ENCODE measurements at places on chromosomes 11 and 22.
A peak's percentile ranks its signal among the peaks of the same experiment; 100 is the strongest.

- DNase-seq = no peak
Measured at GRCh38 chr22:33492210-33492651, 428.0 kb downstream of the LARGE1 start.

GRCh38 chr11:61833471-61833870, 5.4 kb downstream of the FADS2 start:
- no peak for DNase-seq

GRCh38 chr22:32876516-32876915, 75.0 kb downstream of the TIMP3 start:
- DNase-seq = no peak

DNA sequence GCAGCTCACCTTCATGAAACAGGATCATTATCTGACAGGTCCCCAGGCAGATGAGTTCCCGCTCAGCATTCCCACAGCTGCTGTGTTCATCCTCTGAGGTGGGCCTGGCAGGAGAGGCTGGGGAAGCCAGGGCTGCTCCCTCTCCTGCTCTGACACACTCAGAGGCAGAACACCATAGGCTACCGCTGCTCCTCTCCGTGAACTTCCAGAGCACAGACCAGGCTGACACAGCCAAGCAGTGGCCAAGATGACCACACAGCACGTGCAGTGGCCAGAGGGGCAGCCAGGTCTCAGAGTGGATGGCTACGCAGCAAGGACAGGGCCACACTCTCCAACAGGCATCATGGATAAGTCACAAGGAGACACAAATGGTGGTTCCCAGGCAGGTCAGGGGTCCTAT, 8.5 kb downstream of the PRODH start:
- DNase-seq = no peak

- DNase-seq = peak; percentile 2
Measured at GRCh38 chr11:127345819-127346459, 345.4 kb upstream of the KIRREL3 start.

- no peak for DNase-seq
Measured at GRCh38 chr11:66858186-66858938, 1.5 kb downstream of the LRFN4 start.

DNA sequence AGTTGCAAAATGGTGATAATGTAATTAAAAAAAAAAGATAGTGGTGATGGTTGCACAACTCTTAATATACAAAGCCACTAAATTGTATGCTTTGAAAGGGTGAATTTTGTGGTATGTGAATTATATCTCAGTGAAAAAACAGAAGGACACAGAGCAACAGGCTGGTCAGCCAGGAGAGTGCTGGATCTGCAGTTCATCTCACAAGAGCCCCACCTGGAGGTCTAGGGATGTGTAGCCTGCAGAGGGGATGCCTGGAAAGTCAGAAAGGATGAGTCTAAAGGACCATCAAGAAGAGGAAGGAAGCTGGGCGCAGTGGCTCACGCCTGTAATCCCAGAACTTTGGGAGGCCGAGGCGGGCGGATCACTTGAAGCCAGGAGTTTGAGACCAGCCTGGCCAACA, 9.0 kb downstream of the POLR3H start:
- no peak for DNase-seq

GRCh38 chr11:57667736-57668433, at the start of gene ZDHHC5:
Gene ZDHHC5, plus strand, starts transcription at chr11:57668114. Its CDS starts 4,977 bp downstream, at chr11:57673091.
- DNase-seq = peak; percentile 98

DNA sequence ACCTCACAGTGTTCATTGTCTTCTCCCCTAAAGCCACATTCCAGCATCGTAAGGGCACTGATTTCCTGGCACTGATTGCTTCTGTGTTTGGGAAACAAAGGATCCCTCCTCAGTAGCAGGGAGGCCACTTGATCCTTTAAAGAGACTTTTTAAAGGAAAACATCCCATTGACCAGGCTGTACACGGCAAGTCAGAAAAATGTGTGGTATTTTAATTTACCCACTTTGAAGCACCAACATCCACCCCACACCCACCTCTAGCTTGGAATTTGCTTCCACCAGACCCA, 364.9 kb downstream of the SHANK2 start:
- no peak for DNase-seq

DNA sequence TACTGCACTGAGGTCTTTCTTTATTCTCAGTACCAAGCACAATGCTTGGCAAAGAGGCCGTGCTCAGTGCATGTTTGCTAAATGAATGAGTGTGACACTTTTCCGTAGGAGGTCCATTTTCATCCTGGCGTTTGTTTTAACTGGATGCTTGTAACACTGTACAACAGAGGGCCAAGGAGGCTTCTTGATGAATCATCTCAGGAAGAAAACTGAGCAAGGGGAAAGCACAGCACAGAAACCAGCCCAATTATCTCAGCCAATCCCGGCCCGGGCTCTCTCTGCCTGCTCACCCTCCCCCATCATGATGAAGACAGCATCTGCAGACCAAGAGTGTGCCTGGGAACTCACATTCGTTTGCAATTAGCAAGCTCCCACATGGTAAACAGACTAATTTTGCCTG, 570.3 kb downstream of the OPCML start:
- no peak for DNase-seq

DNA sequence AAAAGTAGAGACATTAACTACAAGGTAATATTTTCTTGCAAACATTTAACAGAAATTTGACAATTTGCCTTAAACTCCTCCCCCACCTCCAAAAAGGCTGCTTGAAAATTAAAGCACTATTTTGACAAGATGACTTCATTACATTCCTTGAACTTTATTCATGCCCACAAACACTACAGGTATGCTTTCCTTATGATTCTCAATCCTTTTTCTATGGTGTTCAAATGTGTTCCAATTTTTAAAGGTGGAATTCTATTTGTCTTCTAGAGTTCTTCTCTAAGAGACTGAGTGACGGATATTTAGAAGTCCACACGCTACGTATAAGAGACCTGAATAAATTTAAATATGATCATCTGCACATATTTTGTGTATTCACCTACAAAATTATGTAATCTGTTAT, 69.4 kb downstream of the MRTFA start:
- no peak for DNase-seq

DNA sequence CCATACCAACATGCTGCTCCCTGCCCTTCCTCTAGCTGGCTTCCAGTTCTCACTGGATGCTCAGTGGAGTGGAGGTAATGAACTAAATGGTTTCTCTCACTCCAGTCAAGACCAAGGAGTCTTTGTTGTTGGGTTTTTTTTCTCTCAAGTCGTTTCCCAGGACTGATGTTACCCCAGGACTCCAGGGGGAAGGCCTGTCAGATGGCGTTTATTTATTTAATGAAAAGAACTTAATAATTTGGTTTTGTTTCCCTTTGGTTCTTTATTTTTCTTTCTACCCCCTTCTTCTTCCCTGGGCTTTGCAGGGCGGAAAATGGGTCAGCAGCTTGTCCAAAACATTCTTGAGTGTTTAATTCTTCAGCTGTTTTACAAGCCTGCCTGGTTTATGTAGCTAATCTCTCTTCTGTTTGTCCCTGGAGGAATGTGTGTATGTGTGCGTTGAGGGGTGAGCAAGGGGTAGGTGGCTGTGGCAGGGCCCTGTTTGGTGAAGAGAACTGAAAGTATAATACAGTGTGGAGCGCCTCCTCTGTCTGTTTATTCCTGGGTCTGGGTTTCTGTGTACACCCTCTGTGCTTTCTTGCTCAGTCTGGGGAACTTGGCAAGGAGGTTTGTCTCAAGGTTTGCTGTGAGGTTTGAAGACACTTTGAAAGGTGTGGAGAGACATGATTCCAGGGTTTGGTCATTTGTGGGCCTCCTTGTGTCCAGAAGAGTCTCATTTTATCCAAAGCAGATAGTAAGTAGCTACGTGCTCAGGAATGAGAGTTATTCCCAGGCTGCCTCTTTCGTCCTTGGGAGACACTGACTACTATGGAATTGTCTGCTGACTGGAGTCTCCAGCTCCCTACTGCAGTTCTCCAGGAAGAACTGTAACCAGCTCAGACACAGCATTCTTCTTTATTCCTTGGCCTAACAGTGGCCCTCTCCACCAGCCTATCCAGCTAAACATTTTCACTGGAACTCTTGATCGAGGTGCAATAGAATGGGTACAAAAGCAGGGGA, 175.5 kb downstream of the ADAMTS15 start:
- DNase-seq = no peak

DNA sequence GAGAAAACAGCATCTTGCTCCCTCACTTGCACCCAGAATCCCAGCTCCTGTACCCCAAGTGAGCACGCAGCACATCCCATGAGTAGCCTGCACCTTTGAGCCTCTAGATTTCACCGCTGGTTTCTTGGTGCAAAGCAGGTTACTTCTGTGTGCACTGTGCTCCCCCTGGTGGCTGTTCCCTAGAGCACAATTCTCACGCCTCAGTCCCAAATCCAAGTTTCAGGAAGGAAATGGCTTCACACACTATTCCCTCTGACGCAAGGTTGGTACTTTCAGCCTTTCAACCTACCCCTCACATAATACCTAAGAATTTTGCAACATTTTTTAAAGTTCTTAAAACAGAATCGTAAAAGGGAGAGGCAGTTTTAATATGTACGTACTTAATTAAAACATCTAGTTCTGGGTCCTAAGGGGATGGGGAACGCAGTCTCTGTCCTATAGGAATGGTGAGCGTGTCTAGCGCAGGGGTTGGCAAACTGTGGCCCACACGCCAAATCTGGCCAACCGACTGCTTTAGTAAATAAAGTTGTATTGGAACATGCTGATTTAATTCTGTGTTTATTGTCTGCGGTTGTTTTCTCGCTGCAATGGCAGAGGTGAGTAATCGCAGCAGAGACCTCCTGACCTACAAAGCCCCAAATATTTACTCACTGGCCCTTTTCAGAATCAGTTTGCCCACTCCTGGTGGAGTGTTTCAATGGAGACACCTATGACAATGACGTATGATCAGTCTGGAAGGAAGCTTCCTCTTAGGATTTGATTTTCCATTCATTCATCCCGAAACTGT, 27.5 kb downstream of the DHCR7 start:
- DNase-seq = no peak

GRCh38 chr22:18979957-18980356, 43.9 kb upstream of the PRODH start:
- no peak for DNase-seq

- DNase-seq = no peak
Measured at GRCh38 chr22:43252319-43252718, 65.4 kb upstream of the TTLL12 start.

- no peak for DNase-seq
Measured at GRCh38 chr11:113104691-113105251, 143.6 kb downstream of the NCAM1 start.

DNA sequence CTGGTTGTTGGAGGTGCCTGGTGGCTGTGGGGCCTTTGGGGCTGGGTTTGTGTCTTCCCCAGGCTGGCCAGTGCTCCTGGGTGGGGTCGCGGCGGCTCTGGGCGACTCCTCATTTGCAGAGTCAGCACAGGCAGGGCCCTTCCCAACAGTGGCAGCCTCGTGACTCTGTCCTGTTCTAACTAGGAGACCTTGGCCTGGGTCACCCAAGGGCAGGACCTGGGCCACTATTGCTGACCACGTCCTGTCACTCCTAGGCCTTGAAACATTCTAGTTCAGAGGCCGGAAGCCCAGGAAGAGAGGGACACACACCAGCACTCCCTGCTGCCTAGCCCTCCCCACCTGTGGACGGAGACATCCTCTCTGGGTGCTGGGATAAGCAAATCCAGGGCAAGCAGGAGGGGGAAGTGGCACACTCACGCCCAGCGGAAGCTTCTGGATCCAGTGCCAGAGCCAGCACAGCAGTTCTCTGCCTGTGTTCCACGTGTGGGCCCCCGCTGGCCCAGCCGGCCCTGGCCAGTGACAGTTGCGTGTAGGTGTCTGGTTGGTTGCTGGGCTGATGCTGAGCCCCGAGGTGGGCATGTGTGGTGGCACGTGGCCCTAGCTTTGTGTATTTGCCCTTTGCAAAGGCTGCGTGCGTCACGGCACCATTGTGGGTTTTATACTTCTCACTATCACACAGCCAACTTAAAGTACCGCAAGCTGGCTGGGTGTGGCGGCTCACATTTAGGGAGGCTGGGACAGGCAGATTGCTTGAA, 4.3 kb upstream of the CHID1 start:
- no peak for DNase-seq

DNA sequence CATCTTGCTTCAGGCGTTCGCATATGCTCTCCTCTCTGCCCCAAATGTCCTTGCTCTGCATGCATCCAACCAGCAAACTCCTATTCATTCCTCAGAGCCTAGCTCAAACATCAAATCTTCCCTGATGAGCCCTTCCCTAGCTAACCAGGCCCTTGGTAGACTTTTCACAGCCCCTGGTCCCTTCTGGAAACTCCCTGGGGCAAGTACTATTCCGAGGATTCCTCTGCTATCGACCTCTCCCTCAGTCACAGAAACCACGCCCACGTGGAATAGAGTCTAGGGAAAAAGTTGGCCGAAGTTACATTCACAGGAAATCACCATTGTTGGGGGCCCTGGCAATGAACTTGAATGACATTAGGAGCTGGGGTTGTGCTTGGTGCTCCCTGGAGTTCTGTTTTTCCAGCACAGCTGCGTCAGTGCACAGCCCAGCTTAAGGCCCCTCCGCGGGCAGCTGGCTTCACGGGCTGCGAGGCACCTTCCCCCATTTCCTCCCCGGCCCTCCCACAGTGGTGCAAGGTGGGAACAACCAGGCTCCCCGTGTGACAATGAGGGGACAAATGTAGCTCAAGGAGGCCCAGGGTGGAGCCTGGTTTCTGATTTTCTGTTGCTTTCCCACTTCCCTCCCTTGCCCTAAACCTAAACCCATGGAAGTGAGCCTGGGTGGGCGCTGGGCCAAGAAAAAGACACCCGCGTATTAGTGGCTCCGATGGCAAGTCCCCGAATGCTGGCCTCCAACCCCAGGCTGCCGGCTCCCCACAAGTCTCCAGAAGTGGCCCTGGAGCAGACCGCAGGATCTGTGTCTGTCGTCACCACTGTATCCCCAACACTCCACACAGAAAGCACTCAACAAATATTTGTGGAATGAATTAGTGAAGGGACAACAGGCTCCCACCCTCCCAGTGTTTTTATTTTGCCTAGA, 4.3 kb upstream of the ATP5MGL start:
- DNase-seq = no peak

DNA sequence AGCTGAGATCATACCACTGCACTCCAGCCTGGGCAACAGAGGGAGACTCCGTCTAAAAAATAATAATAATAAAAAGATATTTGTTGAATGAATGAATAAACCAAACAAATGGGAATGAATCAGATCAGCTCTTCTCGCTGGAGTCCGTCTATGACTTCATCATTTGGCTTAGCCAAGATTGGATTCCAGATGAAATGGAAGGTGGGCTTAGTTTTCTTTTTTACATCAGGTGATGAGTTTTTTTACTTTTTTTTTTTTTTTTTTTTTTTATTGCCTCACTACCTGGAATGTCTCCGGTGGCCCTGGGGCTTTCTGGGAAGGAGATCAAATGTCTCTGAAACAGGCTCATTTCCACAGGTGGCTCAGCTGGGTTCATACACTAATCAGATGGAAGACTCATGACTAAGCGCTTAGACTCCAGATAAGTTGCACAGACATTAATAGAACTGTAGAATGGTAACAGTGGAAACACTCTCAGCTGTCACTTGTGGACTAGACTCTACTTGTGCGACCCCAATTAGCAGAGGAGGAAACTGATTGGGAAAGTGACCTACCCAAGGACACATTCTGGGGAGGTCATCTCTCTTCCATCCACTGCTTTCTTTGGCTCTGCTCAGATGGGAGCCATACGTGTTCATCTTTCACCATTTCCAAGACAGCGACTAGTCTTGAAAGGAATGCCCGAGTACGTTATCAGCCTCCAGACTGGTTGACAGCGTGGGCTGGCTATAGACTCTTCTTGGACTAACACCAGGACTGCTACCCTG, 20.5 kb upstream of the RBFOX2 start:
- no peak for DNase-seq

- no peak for DNase-seq
Measured at GRCh38 chr11:14898355-14898754, 6.3 kb upstream of the CYP2R1 start.

- DNase-seq = no peak
Measured at GRCh38 chr22:39220450-39220849, 24.3 kb downstream of the PDGFB start.

GRCh38 chr11:70504246-70505020, 106.1 kb downstream of the CTTN start:
- DNase-seq = no peak
